ENCODE measurements at places on chromosomes 6 and 20. TPM values are rescaled to one million over a fixed set of nuclear protein-coding genes. Genes with fewer than 3 reads are reported as not detected.

The SPDEF gene
- total RNA-seq, result not detected

The MICB gene
- 35.2 TPM for total RNA-seq

The APOBEC2 gene
- total RNA-seq, result not detected

The ABHD16B gene
- total RNA-seq, result not detected

The ASIP gene
- total RNA-seq, result not detected

The SAPCD1 gene
- 13.3 TPM for total RNA-seq

The STXBP5 gene
- 17.7 TPM for total RNA-seq

The HLA-DQA1 gene
- total RNA-seq, result 1.7 TPM

The DSTN gene
- total RNA-seq, result 26.6 TPM

The LBP gene
- not detected for total RNA-seq

The NR2E1 gene
- not detected for total RNA-seq

The MAFB gene
- total RNA-seq, result 0.12 TPM

The MUC21 gene
- total RNA-seq, result not detected

The SLC52A3 gene
- total RNA-seq, result not detected

The DLK2 gene
- total RNA-seq, result 0.18 TPM

The MOXD1 gene
- total RNA-seq, result 0.07 TPM

The SLC35D3 gene
- total RNA-seq, result not detected

The HRH3 gene
- total RNA-seq, result not detected

The NDUFAF5 gene
- total RNA-seq, result 39.1 TPM

The NRN1 gene
- 25.1 TPM for total RNA-seq

The ZNF311 gene
- total RNA-seq, result 0.16 TPM

The POLR3F gene
- total RNA-seq, result 2.9 TPM

The OLIG3 gene
- total RNA-seq, result 0.35 TPM

The BEND6 gene
- total RNA-seq, result not detected

The ULBP2 gene
- 0.18 TPM for total RNA-seq

The IP6K3 gene
- total RNA-seq, result not detected

The KCNQ5 gene
- total RNA-seq, result 7.3 TPM

The TBX18 gene
- not detected for total RNA-seq

The SYNDIG1 gene
- not detected for total RNA-seq

The BPIFA1 gene
- total RNA-seq, result not detected

The LTB gene
- total RNA-seq, result 89.3 TPM

The DEFB124 gene
- total RNA-seq, result not detected

The TMEM74B gene
- 8.3 TPM for total RNA-seq

The FOXC1 gene
- 0.07 TPM for total RNA-seq

The TGM2 gene
- 0.10 TPM for total RNA-seq

The SYNE1 gene
- 33.7 TPM for total RNA-seq
